HuH-7.5 (cell line): ENCODE measurements at places on chromosomes 4 and X.

- no peak for DNase-seq
These were observed 141.2 kb downstream of the DHX15 start for GRCh38 chr4:24443200-24443599.

DNA sequence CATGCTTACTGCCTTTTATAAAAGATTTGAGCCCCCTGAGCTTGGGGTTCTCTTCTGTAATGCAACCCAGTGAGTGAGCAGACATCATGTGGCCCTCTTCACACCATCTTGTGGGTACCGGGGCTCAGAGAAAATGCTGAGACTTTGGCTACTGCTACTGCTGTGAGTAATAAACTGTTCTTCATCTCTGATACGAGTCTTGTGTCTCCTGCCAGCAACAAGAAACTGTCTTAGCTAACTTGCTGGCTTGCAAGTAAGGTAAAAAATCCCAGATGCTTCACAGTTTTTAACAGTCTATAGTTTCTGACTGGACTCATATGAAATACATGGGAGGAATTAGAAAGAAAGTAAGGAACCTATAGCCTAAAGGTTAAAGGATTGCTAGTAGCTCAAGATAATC lies 148.3 kb downstream of the GPC3 start:
- no peak for DNase-seq

- no peak for DNase-seq
These were observed 11.5 kb downstream of the LNX1 start for GRCh38 chr4:53579826-53580225.

- no peak for DNase-seq
These were observed 53.6 kb downstream of the APOO start for GRCh38 chrX:23854122-23854521.

- DNase-seq: peak; percentile 14
These were observed 6.5 kb upstream of the EXOSC9 start for GRCh38 chr4:121794505-121795188.

DNA sequence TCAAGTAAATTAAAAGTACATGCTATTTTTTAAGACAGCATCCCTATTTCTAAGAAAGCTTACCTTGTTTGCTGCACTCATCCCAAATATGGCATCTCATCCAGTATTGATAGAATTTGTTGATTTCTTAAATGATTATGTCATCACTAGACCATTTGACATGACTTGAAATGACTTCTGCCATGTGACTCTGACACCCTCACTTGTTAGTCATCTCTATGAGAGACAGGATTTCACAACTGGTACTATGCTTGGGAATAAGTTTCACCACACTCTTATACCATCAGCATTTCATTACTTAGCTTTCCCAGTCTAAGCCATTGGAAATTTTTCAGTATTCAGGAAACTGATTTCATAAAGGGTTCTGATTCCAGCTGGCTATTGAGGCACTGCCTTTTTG lies 55.3 kb downstream of the TMPRSS11F start:
- DNase-seq: no peak

DNA sequence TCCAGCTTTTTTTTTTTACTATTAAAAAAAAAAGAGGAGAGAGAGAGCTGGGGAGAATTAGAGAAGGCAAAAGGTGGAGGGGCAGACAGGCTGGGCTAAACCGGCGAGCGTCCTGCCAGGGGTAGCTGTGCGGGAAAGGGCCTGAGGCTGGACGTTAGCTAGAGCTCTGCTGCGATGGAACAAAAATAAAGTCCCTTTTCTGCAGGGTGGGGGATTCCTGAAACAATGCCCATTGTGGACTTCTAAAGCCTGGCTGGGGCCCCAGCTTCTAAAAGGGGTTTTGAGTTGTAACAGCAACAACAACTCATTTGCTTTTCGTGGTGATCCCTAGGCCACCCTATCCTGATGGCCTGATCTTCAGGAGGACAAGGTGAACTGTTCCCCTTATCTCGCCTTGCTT lies 311.7 kb downstream of the FBXW7 start:
- DNase-seq: no peak

DNA sequence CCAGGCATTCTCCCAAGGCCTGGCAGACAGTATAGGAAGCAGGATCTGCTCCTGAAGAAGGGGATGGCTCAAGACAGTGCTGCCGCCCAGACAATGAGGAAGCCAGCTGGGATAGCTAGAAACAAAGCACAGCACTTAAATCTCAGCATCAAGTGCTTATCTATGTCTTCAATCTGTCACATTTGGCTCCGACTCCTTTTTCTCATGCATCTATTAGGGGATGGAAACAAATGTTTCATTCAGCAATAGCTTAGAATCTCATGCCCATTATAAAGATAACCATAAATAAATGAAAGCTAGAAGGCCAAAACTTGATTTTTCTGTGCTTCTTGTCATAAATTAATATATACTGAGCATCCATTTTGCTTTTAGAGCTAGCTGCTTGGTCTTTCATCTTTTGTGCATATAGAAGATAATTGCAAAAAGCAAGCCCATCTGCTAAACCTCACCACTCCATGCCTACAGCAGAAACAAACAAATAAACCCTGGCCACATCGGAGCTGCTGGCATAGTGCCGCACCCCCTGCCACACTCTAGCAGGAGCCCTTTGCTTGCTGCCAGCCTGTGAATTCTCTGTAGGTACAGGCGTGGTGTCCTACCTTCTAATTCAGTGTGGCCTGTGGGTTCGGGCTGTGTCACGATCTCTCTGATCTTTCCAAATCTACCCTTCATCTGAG lies 75.9 kb downstream of the AASDH start:
- no peak for DNase-seq

GRCh38 chrX:51332188-51332942 lies at the start of gene NUDT10:
TSS of gene NUDT10 (plus strand) at chrX:51332822. CDS start at chrX:51332966, 144 bp downstream.
- no peak for DNase-seq

DNA sequence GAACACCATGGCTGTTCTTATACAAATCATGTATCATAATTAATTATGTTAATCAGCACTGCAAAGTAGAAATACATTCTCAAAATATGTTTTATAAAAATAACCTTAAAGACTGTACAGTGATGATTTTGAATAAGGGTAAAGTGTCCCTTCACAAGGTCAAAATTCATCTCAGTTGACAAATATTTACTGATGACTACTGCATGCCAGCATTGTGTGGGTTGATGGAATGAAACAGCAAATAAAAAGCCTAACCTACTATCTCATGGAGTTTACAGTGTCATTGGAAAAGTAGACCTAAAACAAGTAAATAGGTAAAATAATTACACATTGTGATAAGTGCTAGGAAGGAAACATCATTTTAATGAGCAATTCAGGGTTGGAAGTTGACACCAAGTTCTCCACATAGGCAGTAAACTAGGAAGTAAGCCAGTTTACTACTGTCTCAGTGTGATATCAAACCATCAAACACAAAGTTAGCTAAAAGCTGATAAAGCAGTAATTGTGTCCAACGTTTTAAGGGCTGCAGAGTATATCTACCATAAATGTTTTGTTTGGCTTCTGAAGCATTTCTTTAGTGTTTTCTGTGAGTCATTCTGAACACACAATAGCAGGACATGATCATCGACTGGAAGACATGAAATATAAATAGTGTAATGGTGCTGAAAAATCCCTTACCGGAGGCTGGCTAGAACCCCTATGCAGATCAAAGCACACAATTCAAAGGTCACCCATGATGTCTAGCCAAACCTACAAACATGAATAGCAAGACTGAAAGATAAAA lies 221.8 kb downstream of the DACH2 start:
- no peak for DNase-seq

- no peak for DNase-seq
These were observed 344.7 kb downstream of the PABPC4L start for GRCh38 chr4:133856731-133857355.

- DNase-seq: no peak
These were observed 302.1 kb downstream of the KCTD8 start for GRCh38 chr4:44146516-44146915.

GRCh38 chr4:142809559-142809958 lies 36.5 kb downstream of the INPP4B start:
- DNase-seq: no peak

GRCh38 chr4:57200799-57201327 lies 90.7 kb upstream of the IGFBP7 start:
- no peak for DNase-seq

DNA sequence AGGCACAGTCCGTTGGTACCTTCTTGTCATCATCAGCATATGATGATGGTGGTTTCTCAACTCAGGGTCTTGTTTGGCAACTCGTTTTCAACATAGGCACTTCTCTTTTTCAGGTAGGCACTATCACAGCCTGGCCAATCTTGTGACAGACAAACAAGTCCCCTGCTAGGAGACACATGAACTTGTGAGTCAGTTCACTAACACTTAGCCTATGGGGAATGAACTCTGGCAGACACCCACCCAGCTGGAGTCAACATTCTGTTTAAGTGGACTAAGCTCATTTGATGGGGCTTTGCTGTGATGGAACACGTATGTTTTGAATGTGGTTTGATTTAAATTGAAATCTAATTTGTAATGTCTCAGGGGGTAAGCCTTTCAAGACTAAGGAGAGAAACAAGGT lies 100.7 kb upstream of the MAMLD1 start:
- no peak for DNase-seq

- DNase-seq: no peak
These were observed 180.3 kb upstream of the HS3ST1 start for GRCh38 chr4:11608992-11609391.

DNA sequence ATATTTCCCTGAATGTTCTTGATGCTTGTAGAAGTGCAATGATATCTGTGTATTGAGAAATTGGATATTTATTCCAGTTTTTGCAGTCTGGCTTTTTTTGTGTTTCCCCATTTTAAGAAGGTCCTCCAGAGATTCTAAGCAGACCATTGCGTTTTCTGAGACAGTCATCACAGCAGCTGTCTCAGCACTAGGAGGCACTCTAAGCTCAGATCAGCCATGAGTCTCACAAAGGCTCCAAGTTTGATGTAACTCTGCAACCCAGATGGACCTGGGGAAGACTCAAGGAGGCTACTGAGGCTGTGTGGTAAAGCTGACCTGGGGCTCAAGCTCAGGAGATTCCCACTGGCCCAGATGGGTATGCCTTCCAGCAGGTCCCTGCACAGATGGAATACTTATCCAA lies 89.3 kb upstream of the CYLC1 start:
- DNase-seq: no peak

- DNase-seq: peak; percentile 28
These were observed 41.0 kb upstream of the SH3RF1 start for GRCh38 chr4:169311643-169312365.

GRCh38 chrX:12741416-12741815 lies 49.8 kb upstream of the PRPS2 start:
- DNase-seq: no peak

GRCh38 chrX:17826609-17827496 lies 34.2 kb downstream of the RAI2 start:
- no peak for DNase-seq

DNA sequence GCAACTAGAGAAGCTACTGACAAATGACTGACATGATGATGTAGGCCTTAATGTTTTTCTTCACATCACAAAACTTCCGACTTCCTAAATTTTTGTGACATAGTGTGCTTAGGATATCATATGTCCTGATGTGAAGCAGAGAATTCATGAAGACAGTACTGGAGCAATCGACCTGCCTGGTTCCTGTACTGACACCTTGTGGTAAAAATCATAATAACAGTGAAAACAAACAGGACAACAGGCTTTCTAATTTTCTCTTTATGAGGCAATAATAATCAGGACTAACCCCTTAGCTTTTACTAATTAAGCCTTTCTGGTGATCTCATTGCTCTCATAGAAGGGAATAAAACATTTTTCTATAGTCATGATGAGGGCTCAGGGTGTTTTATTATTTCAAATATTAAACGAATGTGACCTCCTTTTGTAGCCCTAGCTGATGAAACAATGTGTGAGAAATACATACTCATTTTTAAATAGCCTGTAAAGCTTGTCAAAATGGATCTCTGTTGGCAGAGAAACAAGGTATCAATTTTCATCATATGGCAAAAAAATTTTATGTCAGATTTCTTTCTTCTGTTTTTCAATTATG lies 158.4 kb downstream of the TENT5D start:
- DNase-seq: no peak

- DNase-seq: no peak
These were observed 92.0 kb downstream of the PDGFRA start for GRCh38 chr4:54320826-54321685.

- no peak for DNase-seq
These were observed 620 bp downstream of the ANAPC10 start for GRCh38 chr4:145097331-145097820.

- DNase-seq: no peak
These were observed 1.0 kb downstream of the LIMCH1 start for GRCh38 chr4:41538887-41539498.

- peak; percentile 10 for DNase-seq
These were observed at the start of gene MTTP for GRCh38 chr4:99574530-99575324. TSS of gene MTTP (plus strand) at chr4:99574824. CDS start at chr4:99574910, 86 bp downstream.

DNA sequence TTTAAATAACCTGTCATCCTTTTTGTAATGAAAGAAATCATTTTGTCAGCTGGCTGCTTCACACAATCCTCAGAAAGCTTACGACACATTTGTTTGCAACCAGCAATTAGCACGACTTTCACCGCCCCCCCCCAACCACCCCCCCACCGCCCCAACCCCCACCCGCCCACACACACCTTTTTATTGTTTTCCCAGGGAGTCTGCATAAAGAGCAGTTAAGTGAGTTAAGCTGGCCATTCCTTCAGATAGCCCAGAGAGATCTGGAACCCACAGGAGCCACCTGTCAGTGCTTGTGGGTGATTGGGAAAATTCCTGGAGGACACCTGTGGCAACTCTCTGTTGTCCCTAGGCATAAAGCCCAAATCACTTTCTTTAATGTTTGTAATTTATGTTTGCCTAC lies 175.7 kb upstream of the FMR1 start:
- DNase-seq: no peak

DNA sequence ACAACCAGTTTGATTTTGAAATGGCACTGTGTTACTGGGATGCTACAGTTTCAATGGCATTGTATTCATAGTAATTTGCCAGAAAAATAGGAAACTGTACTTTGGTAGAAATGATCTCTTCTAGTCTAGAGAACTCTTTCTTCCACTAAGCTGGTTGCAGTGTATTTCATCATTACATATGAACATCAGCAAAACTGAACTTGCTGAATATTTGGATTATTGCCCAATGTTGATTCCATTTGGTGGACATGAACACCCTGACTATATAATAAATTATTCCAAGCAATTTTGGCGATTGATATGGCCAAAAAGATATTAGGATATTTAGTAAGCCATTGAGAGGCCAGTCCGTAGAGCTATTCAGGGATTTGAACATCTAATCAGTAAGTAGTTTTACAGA lies 191.8 kb upstream of the CXorf66 start:
- no peak for DNase-seq

- DNase-seq: no peak
These were observed 289.2 kb downstream of the NR3C2 start for GRCh38 chr4:148152868-148153625.

- DNase-seq: no peak
These were observed 71.8 kb downstream of the DIAPH2 start for GRCh38 chrX:96756491-96756890.

GRCh38 chr4:76963131-76963750 lies 13.7 kb downstream of the SEPTIN11 start:
- no peak for DNase-seq

DNA sequence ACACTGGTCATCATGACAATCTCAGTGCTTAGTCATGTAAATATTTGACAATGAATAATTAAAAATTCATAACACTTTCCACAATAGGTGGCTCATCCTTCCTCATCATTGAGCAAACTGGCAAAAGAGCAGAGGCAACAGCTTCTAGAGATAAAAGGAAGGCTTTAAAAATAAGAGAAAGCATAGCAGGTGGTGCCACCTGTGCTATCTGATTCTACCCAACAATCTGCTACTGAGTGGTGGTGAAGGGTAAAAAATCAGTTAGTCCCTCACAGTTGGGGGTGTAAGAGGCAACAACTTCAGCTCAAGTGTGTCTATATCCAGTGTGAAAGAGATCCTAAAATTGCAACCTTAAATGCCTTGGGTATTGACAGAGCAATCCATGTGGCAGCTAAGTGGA lies 280.1 kb upstream of the PPARGC1A start:
- no peak for DNase-seq

- no peak for DNase-seq
These were observed 39.7 kb downstream of the TSPAN5 start for GRCh38 chr4:98618680-98619079.
